CD4-positive, alpha-beta T cell treated with Interleukin-4 for 1 hour (primary cell): ENCODE measurements at places on chromosomes 5 and 9.

GRCh38 chr5:58184910-58185309 lies 275.0 kb downstream of the PLK2 start:
- DNase-seq = no peak

GRCh38 chr9:70399141-70399540 lies 15.3 kb downstream of the KLF9 start:
- DNase-seq = no peak

DNA sequence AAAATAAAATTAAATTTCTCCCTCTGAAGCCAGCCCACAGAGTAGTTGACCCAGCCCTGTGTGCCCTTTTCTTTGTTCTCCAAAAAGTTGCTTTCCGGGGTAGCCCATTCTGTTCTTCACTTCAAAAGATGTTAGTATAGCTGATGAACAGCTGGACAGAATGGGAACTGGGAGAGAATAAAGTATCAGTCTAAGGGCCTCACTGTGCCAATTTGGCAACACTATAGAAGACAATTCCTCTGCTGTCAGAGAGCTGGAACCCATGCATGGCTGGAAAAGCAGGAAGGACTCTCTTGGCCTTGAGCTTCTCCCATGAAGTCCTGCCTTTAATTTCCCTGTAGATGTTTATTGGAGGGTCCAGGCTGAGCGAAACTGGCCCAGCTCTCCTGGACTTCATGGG lies 11.0 kb upstream of the TNFSF8 start:
- DNase-seq = no peak

DNA sequence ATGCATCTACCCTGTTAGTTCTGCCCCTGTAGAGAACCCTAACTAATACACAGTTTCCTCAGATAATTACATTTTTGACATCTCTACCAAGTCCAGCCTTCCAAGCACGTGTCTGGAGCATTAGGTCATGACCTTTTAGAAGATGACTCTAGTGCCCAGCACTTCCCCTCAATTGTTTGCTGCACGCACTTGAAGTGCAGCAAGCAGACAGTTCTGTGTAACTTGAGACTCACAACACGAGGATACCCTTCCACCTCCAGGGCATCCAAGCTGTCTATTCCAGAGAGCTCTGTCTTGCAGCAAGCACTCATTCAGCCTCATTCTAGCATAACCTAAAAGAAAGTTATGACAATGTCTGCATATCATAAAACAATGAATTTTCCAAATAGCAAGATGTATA lies 1410.5 kb upstream of the CDH18 start:
- DNase-seq = no peak

DNA sequence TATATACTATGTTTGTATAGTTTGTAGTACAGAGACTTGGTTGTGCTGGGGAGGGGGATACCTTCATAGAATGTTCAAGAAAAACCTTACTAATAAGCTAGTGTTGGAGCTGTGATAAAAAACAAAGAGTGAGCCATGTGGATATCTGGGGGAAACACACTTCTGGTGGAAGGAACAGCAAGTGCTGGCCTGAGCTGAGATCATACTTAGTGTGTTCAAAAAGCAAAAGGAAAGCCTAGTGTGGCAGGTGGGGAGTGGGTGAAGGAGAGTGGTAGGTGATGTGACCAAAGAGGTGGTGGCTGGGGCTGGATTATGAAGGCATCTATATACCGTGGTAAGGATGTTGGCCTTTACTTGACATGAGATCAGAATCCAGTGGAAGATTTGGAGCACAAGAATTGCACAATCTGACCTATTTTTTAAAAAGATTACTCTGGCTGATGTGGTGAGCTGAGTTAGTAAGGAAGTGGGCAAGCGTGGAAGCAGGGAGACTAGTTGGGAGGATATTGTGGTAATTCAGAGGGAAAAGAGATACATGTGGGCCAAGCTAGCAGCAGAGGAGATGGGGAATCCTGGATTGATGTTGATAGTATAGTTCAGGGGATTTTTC lies 26.6 kb downstream of the PALM2AKAP2 start:
- DNase-seq = no peak

- peak; percentile 93 for DNase-seq
These were observed at the start of gene PCYOX1L for GRCh38 chr5:149357370-149358293. PCYOX1L (plus strand) TSS chr5:149358046; CDS start chr5:149358069, 23 bp downstream.

DNA sequence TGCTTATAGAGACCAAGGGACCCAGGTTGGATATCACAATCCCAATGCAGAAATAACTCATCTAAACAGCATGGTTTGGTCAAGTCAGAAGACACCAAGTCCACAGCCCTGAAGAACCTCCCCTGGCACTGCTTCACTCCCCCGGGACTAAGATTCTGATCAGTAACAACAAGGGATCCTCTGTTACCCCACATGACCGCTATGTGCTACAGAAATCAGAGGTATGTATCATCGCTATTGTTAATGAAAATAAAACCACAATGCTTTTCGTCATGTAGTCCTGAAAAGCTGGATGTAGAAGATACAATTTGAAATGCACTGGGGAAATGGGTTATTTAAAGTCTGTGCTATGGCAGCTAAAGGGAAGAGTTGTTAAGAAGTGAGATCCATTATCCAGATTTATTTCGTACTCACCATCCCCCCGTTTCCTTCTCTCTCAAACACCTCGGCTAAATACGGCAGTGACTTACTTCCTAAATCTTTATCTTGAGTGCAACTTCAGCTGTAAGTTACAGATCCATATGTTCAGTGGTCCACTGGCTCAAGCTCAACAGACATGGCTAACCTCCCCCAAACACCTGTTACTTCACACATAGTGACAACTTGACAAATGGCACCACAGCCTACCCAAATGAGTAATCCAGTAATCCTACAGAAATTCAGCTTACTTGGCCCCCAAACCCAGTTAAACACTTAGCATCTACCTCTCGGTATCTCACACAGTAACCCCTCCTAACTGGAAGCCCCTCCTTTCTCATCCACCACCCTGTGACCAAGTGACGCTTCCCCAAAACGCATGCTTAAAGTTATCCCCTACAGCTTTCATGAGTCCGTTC lies 129.2 kb downstream of the MYO10 start:
- no peak for DNase-seq

GRCh38 chr9:79382458-79382857 lies 189.3 kb upstream of the TLE4 start:
- DNase-seq = no peak

DNA sequence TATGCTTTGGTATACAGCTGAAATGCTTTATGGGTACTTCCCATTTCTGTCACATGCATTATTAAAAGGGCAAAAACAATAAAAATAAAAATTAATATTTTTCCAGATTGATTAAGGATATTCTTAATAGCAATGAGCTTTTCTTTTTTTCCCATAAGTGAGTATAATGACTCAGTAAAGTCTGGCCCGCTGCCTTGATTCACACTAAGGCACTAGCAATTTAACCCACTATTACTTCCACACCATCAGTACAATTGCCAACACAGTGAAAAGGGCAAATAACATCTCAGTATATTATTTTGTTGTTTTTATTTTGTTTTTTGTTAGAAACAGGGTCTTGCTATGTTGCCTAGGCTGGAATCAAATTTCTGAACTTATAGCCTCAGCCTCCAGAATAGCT lies 150.1 kb downstream of the RNF180 start:
- DNase-seq = no peak

DNA sequence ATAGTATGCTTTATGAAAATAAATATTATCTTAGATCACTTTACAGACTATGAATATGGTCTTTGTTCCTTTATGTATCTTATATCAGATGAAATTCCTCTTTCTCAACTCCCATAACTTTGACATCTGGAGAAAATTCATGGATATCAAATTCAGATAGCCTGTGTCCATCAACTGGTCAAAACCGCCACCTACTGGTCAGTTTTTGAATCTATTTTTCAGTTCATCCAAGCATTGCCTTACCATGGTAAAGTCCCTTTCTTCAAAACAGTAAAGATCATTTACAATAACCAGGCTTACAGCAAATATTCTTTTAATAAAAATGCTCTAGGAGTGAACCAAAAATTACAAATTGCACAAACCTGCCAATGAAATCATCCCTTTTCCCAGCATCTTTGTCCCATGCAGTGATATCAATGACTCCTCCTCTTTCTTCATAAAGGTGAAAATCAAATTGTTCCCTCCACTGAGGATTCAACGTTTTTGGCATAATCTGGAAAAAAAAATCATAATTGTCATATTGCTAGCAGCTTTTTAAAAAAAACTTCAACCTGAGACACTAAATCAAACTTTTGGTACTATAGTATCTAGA lies 290.5 kb downstream of the SLF1 start:
- DNase-seq = peak; percentile 5

- DNase-seq = no peak
These were observed 2.2 kb downstream of the GBGT1 start for GRCh38 chr9:133161547-133161950.

DNA sequence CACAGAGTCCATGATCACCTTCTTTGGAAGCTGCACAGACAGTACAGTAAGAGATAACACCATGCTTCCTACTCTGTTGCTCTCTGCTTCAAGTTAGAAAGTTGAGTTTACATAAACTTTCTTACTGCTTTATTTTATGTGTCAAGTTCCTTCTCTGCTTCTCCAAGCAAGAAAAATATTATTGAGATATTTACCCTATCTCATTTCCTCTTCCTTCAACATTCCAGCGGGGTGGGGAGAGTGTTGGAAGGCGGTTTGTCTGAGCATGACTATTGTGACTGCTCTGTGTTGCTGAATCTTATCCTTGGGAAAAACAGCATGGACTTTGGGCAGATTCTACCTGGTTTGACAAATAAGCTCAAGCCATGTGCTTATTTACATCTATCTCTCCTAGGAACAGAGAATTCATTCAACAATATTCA lies 66.9 kb upstream of the EPB41L4A start:
- DNase-seq = no peak

- DNase-seq = no peak
These were observed 205.1 kb downstream of the ARHGEF28 start for GRCh38 chr5:73831066-73831465.

GRCh38 chr9:16090907-16091629 lies 538.2 kb downstream of the CCDC171 start:
- no peak for DNase-seq

GRCh38 chr9:134491196-134491835 lies 150.3 kb upstream of the COL5A1 start:
- DNase-seq = no peak
